ENCODE measurements at places on chromosomes 1 and 21. TPM values are rescaled to one million over a fixed set of nuclear protein-coding genes. Genes with fewer than 3 reads are reported as not detected.

DNA sequence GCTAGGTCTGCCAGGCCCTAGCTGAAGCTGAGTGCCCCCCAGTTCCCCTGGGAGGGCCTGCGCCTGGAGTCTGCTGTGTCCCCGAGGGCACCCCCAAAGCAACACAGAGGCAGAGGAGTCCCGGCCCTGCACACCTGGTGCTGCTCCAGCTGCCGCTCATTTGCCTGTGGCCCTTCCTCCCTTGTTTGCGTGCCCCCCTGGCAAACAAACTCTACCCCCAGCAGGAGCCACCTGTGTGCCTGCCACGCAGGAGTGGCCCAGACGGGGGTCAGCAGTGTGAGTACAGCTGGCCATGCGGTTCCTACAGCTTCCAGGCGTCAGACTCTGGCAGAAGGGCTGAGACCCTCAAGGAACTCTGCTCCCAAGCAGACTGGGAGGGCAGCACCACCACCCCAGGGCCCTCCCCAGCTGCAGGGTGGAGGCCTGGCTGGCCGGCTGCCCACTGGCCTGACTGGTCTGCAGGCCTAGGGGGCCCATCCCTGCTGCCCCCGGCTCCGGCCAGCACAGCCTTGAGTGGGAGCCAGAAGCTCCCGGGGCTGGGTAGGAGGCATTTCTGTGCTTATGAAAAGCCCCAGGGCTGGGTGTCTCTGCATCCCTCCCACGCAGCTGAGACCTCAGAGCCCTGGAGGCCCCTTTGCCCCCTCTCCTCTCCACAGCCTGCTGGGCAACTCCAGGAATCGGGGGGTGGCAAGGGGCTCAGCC is 563 bp upstream of the TAS1R3 start:
- no peaks in the 10 kb centered on the region for H3K27me3 ChIP-seq
- no peak for DNase-seq
- H3K4me1 ChIP-seq = peaks cover 9% of the 10 kb centered on the region
- H3K27ac ChIP-seq = no peak overlapping the region
- H3K36me3 ChIP-seq = no peaks in the 10 kb centered on the region

GRCh38 chr1:229339520-229339919 is 3.3 kb downstream of the CCSAP start:
- peaks cover 1% of the 10 kb centered on the region for H3K27me3 ChIP-seq
- H3K4me1 ChIP-seq = peaks cover 32% of the 10 kb centered on the region
- DNase-seq = no peak
- peaks cover 28% of the 10 kb centered on the region for H3K36me3 ChIP-seq
- peak overlapping the region; percentile 5 for H3K4me3 ChIP-seq

- H3K4me1 ChIP-seq = no peaks in the 10 kb centered on the region
- no peak overlapping the region for H3K4me3 ChIP-seq
- H3K27ac ChIP-seq = no peak overlapping the region
- no peaks in the 10 kb centered on the region for H3K36me3 ChIP-seq
Observed at GRCh38 chr1:87968197-87968955, 639.7 kb downstream of the LMO4 start.

DNA sequence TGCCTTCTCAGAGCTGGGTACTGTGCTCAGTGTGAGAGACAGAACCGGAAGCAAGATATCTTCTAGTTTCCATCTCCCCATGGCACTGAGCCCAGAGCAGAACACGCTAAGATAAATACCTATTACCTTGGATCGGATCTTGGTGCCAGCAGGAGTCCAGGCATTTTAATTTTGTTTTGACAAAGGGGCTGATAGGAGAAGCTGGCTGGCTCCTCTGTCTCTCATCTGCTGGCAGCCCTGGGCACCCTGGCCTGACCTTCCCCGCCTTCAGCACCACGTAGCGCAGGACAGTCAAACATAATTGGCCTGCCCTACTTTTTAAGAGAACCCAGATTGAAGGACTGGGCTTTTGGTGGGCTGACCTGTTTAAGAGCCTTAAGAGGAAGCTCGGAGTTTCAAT is 160.7 kb upstream of the KLHDC7A start:
- no peak overlapping the region for H3K4me3 ChIP-seq
- H3K36me3 ChIP-seq = no peaks in the 10 kb centered on the region
- no peak overlapping the region for H3K27ac ChIP-seq
- no peak for DNase-seq

Gene LCE6A
- not detected for total RNA-seq

Gene OVAAL
- not detected for total RNA-seq

Gene AIRE
- total RNA-seq = not detected

Gene LGALS8
- 69.0 TPM for total RNA-seq

Gene ASPM
- 31.4 TPM for total RNA-seq

Gene TMEM125
- total RNA-seq = not detected
